Suprapubic skin (tissue), 4 donors: ENCODE measurements at places on chromosomes 12 and 14.

- H3K36me3 ChIP-seq = no peaks in the 10 kb centered on the region
- H3K27ac ChIP-seq = peak overlapping the region; percentile 95
- H3K27me3 ChIP-seq = no peaks in the 10 kb centered on the region
- DNase-seq = no peak
- peaks cover 18% of the 10 kb centered on the region for H3K4me1 ChIP-seq
These were observed 642 bp upstream of the PAN2 start for GRCh38 chr12:56334490-56334793.

GRCh38 chr12:130218682-130219081 is 56.4 kb downstream of the FZD10 start:
- peaks cover 11% of the 10 kb centered on the region for H3K4me1 ChIP-seq
- H3K27me3 ChIP-seq = peaks cover 5% of the 10 kb centered on the region
- no peak for DNase-seq
- H3K36me3 ChIP-seq = no peaks in the 10 kb centered on the region
- H3K27ac ChIP-seq = no peak overlapping the region

DNA sequence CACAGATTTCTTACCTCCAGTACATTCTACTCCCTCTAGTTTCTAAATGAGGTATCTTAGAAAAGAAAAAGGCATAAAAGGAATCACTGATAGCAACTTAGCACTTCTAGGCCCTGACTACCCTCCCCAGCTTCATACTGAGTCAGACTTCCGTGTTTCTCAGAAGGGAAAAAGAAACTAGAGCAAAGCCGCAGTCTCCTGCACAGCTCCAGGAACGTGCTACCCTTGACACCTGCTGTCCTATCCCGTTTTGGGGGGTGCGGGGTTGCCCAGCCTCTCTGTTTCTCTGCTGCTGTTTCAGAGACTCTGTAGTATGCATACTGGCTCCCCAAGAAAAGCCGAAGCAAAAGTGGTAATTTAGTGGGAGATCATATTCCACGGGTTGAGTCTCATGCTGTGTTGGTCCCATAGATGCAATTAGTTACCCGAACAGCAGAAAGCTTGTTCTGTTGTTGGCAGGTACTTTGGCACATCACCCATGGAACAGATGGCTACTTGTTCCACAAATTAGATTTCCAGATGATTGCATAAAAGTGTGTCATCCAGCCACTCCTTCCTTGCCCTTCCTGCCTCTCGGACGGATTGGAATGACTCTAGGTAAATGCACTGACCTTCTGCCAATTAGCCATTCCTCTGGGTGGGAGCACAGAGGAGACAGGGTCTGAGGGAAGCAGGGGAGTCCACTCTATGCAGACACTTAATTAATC is 438.1 kb downstream of the FUT8 start:
- H3K4me3 ChIP-seq = no peak overlapping the region
- DNase-seq = no peak
- H3K27ac ChIP-seq = no peak overlapping the region
- H3K4me1 ChIP-seq = no peaks in the 10 kb centered on the region
- no peaks in the 10 kb centered on the region for H3K36me3 ChIP-seq
- no peaks in the 10 kb centered on the region for H3K27me3 ChIP-seq

- H3K27me3 ChIP-seq = peaks cover 4% of the 10 kb centered on the region
- peaks cover 10% of the 10 kb centered on the region for H3K4me1 ChIP-seq
- DNase-seq = peak; percentile 76
These were observed 6.9 kb upstream of the BMP4 start for GRCh38 chr14:53963320-53964227.

GRCh38 chr12:15393995-15394394 is 71.7 kb downstream of the PTPRO start:
- DNase-seq = no peak
- H3K4me1 ChIP-seq = no peaks in the 10 kb centered on the region
- no peaks in the 10 kb centered on the region for H3K36me3 ChIP-seq
- no peak overlapping the region for H3K4me3 ChIP-seq
- H3K27ac ChIP-seq = no peak overlapping the region
- H3K27me3 ChIP-seq = no peaks in the 10 kb centered on the region

DNA sequence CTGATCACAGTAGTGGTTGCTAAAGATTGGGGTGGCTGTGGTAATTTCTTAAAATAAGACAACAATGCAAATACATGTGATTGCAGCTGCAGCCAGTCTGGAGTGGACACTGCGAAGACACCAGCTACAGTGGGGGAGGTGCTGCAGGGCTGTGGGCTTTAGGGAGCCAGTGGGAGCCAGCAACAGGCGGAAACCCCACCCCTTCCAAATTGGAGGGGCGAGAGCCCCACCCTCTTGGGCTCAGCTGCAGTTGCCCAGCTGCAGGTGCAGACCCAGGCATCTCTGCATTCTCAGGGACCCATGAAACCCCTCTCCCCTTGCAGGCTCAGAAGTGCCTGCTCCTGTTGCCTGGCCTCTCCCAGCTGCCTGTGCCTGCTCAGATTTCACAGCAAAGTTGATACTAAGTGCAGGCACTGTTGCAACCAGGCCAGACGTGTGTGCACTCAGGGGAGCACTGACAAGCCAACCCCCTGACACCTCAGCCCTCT is 104.8 kb downstream of the MYF5 start:
- no peak overlapping the region for H3K4me3 ChIP-seq
- no peak for DNase-seq
- H3K36me3 ChIP-seq = no peaks in the 10 kb centered on the region
- H3K27ac ChIP-seq = no peak overlapping the region
- no peaks in the 10 kb centered on the region for H3K27me3 ChIP-seq

GRCh38 chr12:22409377-22410164 is 75.1 kb upstream of the ST8SIA1 start:
- H3K27me3 ChIP-seq = no peaks in the 10 kb centered on the region
- H3K27ac ChIP-seq = peak overlapping the region; percentile 66
- DNase-seq = no peak
- H3K36me3 ChIP-seq = no peaks in the 10 kb centered on the region
- no peak overlapping the region for H3K4me3 ChIP-seq
- peaks cover 35% of the 10 kb centered on the region for H3K4me1 ChIP-seq

DNA sequence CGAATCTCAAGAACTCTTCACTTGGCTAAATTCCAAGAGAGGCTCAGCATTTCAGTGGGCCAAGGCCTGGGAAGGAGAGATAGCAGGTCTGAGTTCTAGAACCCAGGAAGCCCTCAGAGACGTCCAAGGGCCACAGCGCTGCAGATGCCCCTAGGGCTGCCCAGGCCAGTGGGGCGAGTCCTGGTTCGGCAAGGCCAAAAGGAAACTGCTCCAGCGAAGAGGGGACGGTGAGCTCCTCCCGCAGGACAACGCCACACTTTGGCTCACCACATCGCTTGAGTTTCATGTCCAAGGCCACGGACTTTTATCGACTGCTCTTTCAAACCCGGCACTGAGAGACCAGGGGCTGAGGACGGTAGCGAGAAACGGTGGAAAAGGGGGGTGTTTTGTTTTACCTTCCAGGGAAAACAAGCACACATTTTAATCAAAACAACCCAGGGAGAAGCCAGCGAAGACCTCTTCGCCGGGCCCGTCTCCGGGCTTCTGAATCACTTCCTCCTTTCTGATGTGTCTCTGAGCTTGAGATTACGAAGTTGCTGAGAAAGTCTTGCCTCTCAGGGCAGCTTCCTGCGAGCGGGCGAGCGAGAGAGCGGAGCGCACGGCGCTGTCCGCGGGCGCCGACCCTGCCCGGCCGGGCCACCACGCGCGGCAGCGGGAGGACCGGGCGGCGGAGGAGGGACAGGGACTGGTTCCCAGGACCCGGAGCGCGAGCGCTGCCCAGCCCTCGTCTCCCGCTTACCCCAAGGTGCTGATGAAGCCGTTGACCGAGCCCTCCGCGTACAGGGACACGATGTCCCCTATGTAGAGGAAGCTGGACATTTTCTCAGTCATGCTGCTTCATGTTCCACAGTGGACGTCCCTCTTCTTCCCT is 808 bp downstream of the ITPR2 start:
- peak; percentile 86 for DNase-seq
- H3K27ac ChIP-seq = peak overlapping the region; percentile 96
- no peaks in the 10 kb centered on the region for H3K36me3 ChIP-seq

DNA sequence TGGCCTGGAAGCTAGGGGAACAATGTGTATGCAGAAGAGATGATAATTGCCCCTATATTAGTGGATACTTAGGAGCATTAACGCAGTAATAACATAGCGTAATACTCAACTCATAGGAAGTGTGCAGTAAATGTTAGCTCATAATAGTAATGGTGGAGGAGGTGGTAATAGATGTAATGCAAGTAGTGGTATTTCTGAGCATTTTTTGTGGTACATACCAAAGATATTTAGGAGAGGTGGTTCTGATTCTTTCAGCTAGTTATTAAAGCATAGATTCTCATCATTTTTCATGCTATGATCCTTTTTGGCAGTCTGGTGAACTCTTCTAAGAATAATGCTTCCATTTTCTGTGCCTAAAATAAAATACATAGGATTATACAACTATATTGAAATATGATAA is 233.1 kb downstream of the PTPRO start:
- H3K4me3 ChIP-seq = no peak overlapping the region
- H3K4me1 ChIP-seq = no peaks in the 10 kb centered on the region
- H3K27me3 ChIP-seq = no peaks in the 10 kb centered on the region
- H3K36me3 ChIP-seq = no peaks in the 10 kb centered on the region
- H3K27ac ChIP-seq = no peak overlapping the region
- DNase-seq = no peak

- H3K4me1 ChIP-seq = no peaks in the 10 kb centered on the region
- H3K4me3 ChIP-seq = no peak overlapping the region
- no peaks in the 10 kb centered on the region for H3K27me3 ChIP-seq
- DNase-seq = no peak
- H3K36me3 ChIP-seq = no peaks in the 10 kb centered on the region
These were observed 54.0 kb upstream of the CDKN3 start for GRCh38 chr14:54342806-54343205.

DNA sequence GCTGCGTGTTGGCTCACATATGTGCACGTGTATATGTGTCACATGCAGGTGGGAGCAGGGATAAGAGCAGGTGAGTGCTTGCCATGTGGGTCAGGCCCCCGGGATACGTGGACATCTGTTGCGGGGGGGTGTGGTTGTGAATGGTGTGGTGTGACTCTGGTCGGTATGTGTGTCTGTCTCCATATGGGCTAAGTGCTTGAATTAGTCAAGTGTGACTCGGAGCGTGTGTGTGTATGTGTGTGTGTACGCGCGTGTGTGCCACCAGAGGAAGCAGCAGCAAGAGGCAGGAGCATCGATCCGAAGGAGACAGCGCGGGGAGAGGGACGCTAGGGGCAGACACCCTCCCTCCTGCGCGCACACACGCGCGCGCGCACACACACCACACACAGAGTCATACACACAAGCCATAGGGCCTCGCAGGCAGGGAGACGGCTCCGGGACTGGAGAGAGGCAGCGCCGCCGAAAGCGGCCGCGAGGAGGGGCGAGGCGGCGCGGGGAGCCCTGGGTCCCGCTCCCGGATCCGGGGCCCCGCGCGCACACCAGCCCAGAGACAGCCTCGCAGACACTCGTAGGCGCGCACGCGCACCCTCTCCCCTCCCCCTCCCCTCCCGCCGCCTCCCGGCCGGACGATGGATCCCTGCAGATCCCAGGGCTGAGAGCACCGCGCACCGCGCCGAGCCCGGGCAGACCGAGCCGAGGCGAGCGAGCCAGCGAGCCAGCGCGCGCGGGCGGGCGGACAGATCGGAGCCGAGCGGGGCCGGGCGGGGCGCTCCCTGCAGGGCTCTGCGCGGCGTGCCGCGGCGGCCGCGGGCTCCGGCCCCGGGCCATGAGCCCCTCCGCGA is at the start of gene ASIC1:
Gene ASIC1 (plus strand): TSS at position 597 of the 842 bp plus-strand sequence. CDS start 1,171 bp downstream, outside the sequence.
- no peaks in the 10 kb centered on the region for H3K27me3 ChIP-seq
- H3K4me3 ChIP-seq = peak within 1 kb of the TSS; percentile 82
- no peak for DNase-seq
- H3K27ac ChIP-seq = no peak within 1 kb of the TSS

DNA sequence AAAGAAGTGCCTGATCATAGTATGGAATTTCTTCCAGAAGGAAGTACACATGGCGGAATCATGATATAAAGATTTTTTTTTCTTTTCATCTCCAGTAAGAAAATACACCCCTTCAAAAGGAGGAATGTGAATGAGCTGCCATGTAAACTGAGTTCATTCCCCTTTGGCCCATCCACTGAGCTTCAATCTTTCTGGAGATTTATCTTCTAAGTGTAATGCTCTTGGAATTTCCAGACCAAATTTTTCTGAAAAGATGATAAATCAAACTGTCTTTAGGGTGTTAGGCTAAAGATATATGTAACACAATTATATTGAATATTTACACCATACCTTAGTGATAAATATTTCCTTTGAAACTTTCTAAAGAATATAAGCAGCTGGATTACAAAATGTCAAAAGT is 5.2 kb downstream of the DCN start:
- no peaks in the 10 kb centered on the region for H3K36me3 ChIP-seq
- no peaks in the 10 kb centered on the region for H3K27me3 ChIP-seq
- peaks cover 3% of the 10 kb centered on the region for H3K4me1 ChIP-seq

GRCh38 chr14:65213316-65213715 is 111.0 kb upstream of the MAX start:
- no peak overlapping the region for H3K4me3 ChIP-seq
- H3K27me3 ChIP-seq = no peaks in the 10 kb centered on the region
- peak; percentile 5 for DNase-seq
- no peaks in the 10 kb centered on the region for H3K36me3 ChIP-seq
- no peaks in the 10 kb centered on the region for H3K4me1 ChIP-seq
- no peak overlapping the region for H3K27ac ChIP-seq

GRCh38 chr14:104151566-104152245 is 13.3 kb downstream of the KIF26A start:
- H3K4me1 ChIP-seq = peaks cover 15% of the 10 kb centered on the region
- no peak for DNase-seq
- no peak overlapping the region for H3K27ac ChIP-seq
- H3K36me3 ChIP-seq = no peaks in the 10 kb centered on the region
- H3K4me3 ChIP-seq = no peak overlapping the region

DNA sequence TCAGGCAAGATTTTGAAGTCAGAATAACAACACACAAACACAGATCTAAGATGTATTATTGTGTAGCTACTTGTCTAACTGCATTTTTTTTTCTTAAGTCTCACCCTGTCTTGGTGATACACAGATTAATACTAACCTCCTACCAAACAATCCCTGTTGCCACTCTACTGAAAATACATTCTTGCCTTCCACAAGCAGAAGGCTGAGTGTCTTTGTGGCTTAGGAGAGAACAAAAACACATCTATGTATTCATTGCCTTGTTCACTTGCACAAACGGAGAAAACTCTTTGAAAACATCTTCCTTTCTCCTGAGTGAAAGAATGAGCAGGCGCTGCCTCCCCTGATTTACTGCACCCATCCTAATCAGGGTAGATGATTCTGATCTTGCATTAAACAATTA is 642.2 kb downstream of the DIO2 start:
- no peak for DNase-seq
- no peaks in the 10 kb centered on the region for H3K36me3 ChIP-seq
- no peak overlapping the region for H3K27ac ChIP-seq
- no peaks in the 10 kb centered on the region for H3K4me1 ChIP-seq
- H3K4me3 ChIP-seq = no peak overlapping the region
- no peaks in the 10 kb centered on the region for H3K27me3 ChIP-seq

- no peaks in the 10 kb centered on the region for H3K36me3 ChIP-seq
- no peak overlapping the region for H3K4me3 ChIP-seq
- peaks cover 5% of the 10 kb centered on the region for H3K4me1 ChIP-seq
- H3K27me3 ChIP-seq = no peaks in the 10 kb centered on the region
These were observed 210.8 kb downstream of the PCNX1 start for GRCh38 chr14:71117839-71118743.

GRCh38 chr12:40170593-40170992 is 54.2 kb upstream of the LRRK2 start:
- no peak overlapping the region for H3K27ac ChIP-seq
- DNase-seq = no peak
- no peak overlapping the region for H3K4me3 ChIP-seq
- H3K36me3 ChIP-seq = no peaks in the 10 kb centered on the region
- H3K4me1 ChIP-seq = no peaks in the 10 kb centered on the region
- no peaks in the 10 kb centered on the region for H3K27me3 ChIP-seq

GRCh38 chr12:34291001-34291400 is 268.7 kb downstream of the ALG10 start:
- no peak overlapping the region for H3K27ac ChIP-seq
- H3K36me3 ChIP-seq = no peaks in the 10 kb centered on the region
- peak; percentile 65 for DNase-seq
- H3K4me1 ChIP-seq = no peaks in the 10 kb centered on the region
